ENCODE measurements at places on chromosomes 1 and 21.
A peak's percentile ranks its signal among the peaks of the same experiment; 100 is the strongest.

- peak; percentile 82 for DNase-seq
These were observed 782 bp upstream of the SDE2 start for GRCh38 chr1:225999912-226000337.

GRCh38 chr1:77416692-77417450 lies 135.1 kb downstream of the AK5 start:
- no peak for DNase-seq

- DNase-seq: no peak
These were observed 54.0 kb upstream of the CSF3R start for GRCh38 chr1:36536727-36537126.

DNA sequence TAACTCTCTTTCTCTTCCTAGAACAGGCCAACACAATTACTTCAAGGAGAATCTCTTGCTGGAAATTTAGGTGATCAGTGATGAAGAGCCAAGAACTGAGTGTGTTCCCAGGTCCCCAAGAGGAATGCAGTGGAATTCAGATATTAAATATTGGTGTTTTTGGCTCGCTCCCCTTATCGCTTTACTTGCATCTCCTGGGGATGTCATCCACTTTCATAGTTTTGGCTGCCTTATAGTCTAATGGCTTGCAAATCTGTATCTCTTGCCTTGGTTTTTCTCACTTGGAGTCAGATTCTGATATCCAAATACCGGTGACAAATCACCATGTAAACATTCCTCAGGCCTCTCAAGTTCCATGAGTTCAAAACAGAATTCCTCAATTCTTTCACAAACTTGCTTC lies 151.0 kb upstream of the C1orf87 start:
- DNase-seq: no peak

GRCh38 chr1:15014516-15014915 lies 139.0 kb upstream of the TMEM51 start:
- DNase-seq: no peak

- no peak for DNase-seq
These were observed 1.5 kb downstream of the PRKAA2 start for GRCh38 chr1:56646611-56647010.

DNA sequence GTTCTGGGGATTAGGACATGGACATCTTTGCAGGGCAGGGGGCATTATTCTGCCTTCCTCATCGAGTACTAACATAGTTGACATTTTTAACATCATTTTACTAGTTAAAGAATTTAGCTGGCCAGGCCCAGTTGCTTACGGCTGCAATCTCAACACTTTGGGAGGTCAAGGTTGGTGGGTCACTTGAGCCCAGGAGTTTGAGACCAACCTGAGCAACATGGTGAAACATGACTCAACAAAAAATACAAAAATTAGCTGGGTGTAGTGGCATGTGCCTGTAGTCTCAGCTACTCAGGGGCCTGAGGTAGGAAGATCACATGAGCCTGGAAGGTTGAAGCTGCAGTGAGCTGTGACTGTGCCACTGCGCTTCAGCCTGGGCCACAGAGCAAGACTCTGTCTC lies 29.8 kb upstream of the THEM4 start:
- no peak for DNase-seq

GRCh38 chr1:47711848-47712492 lies 274.1 kb downstream of the FOXD2 start:
- no peak for DNase-seq

DNA sequence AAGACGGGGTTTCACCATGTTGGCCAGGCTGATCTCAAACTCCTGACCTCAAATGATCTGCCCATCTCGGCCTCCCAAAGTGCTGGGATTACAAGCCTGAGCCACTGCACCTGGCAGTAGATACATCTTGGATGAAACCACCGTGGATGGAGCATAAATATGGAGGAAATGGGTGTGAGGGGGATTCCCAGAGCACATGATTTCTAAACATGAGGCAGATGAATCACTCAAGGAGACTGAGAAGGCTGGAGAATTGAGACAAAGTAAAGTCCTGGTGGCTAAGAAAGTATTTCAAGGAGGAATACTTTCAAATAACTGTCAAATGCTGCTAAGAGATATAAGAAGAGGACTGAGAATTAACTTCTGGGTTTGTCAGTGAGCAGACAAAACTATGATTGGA lies 5.4 kb upstream of the PGBD5 start:
- no peak for DNase-seq

GRCh38 chr1:225250432-225250831 lies 177.4 kb downstream of the LBR start:
- peak; percentile 80 for DNase-seq

- DNase-seq: no peak
These were observed 48.6 kb downstream of the TMPRSS15 start for GRCh38 chr21:18354947-18355346.

- DNase-seq: no peak
These were observed 104.0 kb downstream of the NIBAN1 start for GRCh38 chr1:184870319-184870718.

DNA sequence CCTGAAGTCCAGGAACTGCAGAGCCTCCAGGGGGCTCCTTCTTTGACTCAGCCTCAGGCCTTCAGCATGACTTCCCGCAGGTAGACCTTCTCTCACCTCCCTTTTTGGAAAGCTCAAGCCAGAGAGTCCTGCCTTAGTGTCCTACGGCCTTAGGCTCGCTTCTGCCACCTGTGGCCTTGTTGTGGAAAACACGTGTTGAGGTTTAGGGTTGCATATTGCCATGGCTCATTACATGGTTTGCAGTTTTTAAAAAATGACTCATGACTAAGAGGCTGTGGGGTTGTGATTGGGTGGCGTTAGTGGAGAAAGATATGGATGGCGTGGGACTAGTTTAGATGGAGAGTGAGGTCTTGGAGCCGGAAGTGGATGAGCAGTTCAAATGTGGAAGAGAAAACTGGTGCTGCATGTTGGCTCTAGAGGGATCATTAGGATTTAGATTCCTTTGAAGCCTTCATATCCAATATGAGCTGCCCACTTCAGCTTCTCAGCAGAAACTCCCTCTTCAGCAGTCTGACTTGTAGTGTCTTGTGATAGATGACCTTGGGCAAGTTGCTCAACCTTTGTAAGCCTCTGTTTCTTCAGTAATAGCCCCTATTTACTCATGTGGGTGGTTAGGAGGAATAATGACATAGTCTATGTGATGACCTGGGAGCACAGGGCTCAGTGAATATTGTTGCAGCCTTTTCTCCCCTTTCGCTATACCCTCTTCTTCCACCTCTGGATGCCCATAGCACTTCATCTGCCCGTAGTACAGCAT lies 6.5 kb upstream of the FGGY start:
- DNase-seq: no peak

DNA sequence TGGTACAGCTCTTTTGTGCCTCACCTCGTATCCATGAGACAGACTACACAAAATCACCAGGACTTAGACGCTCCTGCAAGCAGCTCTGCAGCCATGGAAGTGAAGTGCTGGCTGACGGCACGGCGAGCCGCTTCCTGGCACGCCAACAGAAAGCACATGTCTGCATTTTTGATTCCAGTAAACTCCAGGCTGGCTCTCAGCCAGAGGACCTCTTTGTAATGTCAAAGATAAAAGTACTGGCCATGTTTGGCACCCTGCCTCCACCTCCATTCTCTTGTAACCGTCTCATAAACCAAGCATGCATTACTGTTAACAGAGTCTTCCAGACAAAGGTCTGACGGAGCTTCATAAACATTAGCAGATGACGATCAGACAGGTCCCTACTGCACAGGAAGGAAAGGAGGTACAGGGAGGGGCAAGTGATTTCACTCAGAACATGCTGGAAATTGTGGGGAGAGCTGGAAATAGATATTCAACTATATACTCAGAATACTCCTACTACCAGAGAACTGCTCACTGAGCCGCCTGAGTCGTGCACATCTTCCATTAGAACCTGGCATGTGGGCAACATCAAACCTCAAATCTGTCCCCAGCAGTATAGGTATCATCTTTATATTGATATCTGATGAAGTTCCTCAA lies 632.0 kb downstream of the SMYD3 start:
- DNase-seq: no peak

- no peak for DNase-seq
These were observed 8.3 kb downstream of the CYB5RL start for GRCh38 chr1:54191525-54191924.

DNA sequence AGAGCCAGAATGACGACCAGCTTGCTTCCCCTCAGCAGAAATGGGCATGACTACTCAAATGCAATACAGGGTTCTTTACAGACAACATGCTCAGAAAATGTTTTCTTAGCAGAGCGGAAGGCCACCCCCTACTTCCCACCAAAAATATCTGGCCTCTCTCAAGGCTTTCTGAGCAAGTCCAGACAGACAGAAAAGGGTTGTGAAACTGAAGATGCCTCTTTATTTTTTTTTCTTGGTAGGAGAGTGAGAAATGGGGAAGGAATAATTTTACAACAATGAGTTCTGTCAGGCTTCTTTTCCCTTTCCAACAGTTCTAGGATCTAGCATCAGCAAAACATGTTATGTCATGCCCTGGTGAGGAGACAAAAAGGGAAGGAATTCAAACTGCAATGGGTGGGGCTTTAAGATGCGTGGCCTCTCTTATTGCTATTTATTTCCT lies 172.0 kb upstream of the CAMK1G start:
- DNase-seq: no peak

- no peak for DNase-seq
These were observed 23.1 kb upstream of the PTAFR start for GRCh38 chr1:28199328-28200233.

DNA sequence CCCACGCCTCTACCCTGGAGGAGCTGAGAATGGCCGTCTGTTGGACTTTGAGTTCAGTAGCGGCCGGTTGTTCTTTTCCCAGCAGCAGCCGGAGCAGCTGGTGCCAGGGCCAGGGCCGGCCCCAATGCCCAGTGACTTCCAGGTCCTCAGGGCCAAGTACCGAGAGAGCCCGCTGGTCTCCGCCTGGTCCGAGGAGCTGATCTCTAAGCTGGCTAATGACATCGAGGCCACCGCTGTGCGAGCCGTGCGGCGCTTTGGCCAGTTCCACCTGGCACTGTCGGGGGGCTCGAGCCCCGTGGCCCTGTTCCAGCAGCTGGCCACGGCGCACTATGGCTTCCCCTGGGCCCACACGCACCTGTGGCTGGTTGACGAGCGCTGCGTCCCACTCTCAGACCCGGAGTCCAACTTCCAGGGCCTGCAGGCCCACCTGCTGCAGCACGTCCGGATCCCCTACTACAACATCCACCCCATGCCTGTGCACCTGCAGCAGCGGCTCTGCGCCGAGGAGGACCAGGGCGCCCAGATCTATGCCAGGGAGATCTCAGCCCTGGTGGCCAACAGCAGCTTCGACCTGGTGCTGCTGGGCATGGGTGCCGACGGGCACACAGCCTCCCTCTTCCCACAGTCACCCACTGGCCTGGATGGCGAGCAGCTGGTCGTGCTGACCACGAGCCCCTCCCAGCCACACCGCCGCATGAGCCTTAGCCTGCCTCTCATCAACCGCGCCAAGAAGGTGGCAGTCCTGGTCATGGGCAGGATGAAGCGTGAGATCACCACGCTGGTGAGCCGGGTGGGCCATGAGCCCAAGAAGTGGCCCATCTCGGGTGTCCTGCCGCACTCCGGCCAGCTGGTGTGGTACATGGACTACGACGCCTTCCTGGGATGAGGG lies 28.5 kb upstream of the SPSB1 start:
- DNase-seq: no peak

DNA sequence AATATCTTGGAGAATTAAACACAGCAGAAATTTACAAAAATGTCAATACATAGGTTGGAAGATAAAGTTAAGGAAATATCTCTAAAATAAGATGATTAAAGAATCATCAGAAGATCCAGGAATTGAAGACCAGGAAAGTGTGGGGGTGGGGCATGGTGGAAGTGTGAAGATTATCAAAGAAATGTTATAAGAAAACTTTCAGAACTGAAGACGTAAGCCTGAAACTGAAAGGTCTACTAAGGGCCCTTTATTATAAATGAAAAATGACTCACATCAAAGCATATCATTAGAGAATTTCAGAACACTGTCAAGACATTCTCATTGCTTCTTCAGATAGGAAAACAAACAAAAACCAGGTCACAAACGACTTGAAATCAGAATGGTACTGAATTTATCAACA lies 92.4 kb upstream of the DPT start:
- no peak for DNase-seq
